Stimulated activated CD8-positive, alpha-beta memory T cell treated with anti-CD3 and anti-CD28 coated beads, Interleukin-4, amount 100 ng/mL, for 1 hour (primary cell): ENCODE measurements at places on chromosomes 3 and 15.

DNA sequence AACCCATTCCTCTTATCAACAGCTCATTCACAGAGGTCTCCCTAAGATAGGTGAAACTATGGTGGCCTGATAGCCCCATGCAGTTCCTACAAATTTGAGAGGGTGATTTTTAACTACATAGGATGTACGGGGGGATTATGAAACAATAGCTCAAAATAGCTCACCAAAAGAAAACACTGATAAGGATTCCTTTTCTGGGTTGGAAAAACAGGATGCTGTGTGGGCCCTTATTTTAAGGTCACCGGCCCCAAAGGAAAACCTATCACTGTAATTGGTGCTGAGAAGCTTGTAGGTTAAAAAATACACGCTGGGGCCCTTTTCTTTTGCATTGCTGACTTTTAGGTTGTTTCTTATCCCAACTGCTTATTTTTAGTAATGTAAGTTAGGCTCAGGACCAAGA lies 627.4 kb downstream of the MAGI1 start:
- no peak for DNase-seq

DNA sequence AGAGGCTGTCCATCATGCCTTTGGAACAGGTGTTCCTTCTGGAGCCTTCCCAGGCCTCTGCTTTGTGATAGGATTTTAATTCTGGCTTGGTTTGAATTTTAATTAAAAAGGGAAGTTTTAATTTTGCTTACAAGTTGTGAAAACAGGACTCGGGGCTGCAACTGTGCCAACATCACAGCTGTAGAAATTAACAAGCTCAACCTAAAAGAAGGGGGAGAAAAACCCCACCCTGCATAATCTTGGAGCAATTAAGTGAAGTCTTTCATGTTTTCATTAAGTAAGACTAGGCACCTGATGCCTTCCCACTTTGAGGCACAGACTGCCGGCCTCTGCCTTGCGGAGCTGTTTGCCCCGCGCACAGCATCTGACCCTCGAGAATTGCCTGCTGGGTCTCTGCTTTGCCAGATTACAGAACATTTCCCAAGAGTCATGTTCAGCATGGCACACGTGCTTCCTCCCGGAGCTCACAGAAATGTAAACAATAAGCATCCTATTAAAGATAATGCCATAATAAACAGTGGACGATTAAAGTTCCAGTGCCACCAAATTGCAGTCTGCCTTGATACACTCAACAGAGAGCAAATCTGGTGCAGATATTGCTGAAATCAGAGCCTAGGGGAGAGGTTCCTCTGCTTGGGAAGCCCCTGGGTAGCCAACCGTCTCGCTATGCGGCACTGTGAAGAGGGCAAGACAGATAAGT lies 364.2 kb downstream of the LRTM1 start:
- no peak for DNase-seq

GRCh38 chr15:84894736-84895425 lies 10.4 kb downstream of the SLC28A1 start:
- no peak for DNase-seq

GRCh38 chr15:65028921-65029735 lies at the start of gene MTFMT:
Gene MTFMT, minus strand, starts transcription at chr15:65029639. Its CDS starts 26 bp downstream, at chr15:65029613.
- peak; percentile 92 for DNase-seq

- DNase-seq, result no peak
Observed at GRCh38 chr15:63232943-63233342, 43.5 kb downstream of the RAB8B start.

DNA sequence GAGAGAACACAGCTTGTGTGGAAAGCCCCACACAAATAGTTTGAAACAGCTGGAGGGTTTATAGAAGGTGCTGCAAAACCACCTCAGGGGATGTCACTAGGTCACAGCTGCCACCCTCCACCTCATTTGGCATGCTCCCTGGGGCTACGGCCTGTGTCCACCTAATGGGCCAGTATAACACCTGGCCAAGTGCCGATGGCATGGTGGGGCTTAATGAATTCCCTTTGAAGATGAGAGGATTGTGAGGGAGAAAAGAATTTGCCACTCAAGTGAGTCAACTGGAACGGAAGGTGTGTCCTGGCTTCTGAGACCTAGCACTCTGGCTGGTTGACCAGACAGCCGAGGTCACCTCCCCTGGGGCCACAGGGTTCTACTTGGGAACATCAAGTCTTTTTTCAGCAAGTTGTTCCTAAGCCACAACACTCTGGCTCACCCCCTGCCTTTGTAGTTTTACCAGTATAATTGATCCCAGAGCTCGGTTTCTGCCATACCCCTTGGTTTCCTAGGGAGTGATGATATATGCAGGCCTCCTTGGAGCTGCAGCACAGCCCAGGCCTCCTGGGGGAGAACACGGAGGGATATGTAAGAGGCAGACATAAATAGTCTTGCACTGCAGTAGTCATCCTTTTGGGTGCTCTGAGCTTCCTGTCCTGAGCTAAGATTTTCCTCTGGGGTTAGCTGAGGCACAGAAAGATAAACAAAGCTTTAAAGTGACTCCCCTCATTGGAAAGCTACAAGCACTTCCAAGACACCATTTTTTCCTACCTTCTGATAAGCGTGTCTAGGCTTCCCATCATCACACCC lies 178.2 kb upstream of the LPP start:
- no peak for DNase-seq

- DNase-seq, result no peak
Observed at GRCh38 chr3:1272546-1273265, 179.9 kb downstream of the CNTN6 start.
